ENCODE measurements at places on chromosomes 16 and 17. TPM values are rescaled to one million over a fixed set of nuclear protein-coding genes. Genes with fewer than 3 reads are reported as not detected.

Gene KRTAP2-2
- not detected for total RNA-seq

Gene DNAAF8
- total RNA-seq, result 0.43 TPM

Gene C16orf89
- total RNA-seq, result 32.3 TPM

- no peak for DNase-seq
Observed at GRCh38 chr16:17287166-17287800, 183.5 kb downstream of the XYLT1 start.

DNA sequence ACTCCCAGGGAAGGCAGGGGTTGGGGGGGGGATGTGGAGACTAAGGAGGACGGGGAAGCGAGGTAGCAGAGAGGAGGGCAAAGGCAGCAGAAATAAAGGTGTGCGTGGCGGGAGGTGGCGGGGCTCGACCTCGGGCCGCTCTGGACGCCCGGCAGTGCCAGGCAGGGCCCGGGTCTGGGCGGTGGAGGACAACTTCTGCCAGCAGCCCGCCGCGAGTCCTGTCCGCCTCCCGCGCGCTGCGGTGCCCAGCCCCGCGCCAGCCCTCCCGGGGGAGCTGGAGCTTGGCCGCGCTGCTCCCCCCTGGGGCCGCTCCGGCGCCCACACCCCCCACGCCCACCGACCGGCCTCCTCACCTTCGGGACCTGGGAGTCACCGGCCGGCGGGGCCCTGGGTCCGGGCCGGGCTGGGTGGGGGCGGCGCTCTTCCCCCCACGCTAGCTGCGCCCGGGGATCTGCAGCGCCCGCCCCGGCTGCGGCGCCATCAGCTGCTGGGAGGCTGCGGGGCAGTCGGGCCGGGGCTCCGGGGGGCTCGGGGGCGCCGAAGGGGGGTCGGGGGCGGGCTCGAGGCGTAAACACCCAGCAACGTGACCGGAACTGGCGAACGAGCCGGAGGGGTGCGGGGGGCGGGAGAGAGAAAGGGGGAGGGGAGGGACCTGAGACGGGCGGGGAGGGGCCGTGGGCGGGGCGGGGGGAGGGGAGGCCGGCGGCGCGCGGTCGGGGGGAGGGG is at the start of gene CCDC92B:
CCDC92B (minus strand) TSS at position 595 of the 726 bp plus-strand sequence. CDS start 14,507 bp downstream, outside the sequence.
- DNase-seq, result no peak

DNA sequence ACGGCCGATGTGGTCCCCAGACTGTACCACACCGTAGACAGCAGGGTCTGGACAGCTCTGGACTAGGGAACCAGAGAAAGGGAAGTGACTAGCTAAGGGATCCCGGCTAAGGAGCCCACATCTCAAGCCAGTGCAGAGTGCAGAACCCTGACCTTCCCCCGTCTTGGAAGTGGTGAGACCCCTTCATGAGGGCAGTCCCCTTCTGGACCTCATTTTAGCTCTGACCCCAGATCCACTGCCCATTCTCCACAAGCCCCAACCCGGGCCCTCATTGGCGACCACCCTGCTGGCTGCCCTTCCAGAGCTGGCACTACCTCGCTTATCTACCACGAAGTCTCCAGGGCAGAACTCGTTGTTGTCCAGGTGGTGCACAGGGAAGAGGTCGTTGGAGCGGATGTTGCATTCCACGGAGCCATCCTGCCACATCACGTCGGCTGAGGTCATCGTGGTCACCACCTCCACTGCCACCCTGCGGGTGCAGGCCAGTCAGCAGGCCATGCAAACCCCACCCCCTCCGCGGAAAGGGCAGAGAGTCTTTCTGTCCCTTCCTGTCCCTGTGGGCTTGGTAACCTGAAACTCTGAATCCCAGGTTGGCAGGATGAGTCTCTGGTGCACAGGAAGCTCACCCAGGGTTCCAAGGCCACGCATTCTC is 14.2 kb downstream of the SPHK1 start:
- peak; percentile 72 for DNase-seq

- no peak for DNase-seq
Observed at GRCh38 chr16:15037745-15038144, 18.1 kb downstream of the NTAN1 start.

DNA sequence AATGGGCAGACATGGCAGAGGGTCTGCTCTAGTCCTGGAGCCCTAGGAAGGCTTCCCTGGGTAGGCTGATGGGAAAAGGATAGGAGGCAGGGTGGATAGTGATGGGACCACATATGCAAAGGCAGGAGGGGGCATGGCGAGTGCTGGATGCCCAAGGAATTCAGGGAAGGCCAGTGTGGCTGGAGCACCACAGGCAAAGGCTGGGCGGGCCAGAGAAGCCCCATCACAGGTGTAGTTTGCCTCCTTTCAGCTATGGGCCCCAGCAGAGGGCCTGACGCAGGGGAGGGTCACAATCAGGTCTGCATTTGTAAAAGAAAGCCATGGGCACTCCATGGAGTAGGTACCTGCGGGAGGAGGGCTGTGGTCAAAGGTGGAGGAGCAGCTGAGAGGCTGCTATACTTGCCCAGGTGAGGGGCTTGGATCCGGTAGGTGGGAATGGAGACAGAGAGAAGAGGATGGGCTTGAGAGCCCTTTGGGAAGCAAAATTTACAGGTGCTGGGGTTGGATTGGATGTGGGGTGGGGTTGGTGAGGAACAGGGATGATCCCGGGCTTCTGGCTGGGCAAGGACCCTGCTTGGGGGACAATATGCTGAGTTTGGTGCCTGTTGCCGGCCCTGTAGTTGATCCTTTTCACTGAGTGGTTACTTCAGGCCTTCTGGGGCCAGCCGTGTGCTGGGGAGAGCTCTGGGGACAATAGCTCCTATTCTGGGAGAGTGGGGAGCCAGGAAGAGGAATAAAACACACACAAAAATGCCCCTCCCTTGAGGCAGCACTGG is 6.5 kb upstream of the COL1A1 start:
- peak; percentile 62 for DNase-seq
